Right lung (tissue), 10 donors: ENCODE measurements at places on chromosomes 7 and 10. TPM values are rescaled to one million over a fixed set of nuclear protein-coding genes. Genes with fewer than 3 reads are reported as not detected.

The HTR5A gene
- polyA plus RNA-seq = not detected

- DNase-seq = peak; percentile 73
Measured at GRCh38 chr7:73442222-73442902, 8.8 kb downstream of the FZD9 start.

The GCK gene
- polyA plus RNA-seq = 2.5 TPM

DNA sequence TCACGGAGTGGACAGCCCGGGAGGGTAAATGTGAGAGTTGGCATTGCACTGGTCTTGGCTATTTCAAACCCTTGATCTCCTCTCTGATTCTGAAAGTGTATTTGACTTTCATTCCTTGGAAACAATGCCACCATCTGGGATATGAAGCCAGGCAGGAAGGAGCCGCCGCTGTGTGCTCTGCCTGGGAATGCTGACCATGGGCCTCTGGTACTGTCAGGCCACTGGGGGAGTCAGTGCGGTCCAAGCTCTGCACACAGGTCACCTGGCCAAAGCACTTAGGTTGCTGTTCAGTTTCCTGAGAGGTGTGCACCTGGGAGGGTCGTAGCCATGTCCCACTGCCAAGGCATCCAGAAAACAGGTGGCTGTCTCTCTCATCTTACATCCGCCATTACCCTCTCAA lies 68.5 kb upstream of the SHH start:
- DNase-seq = no peak

- no peak for DNase-seq
Measured at GRCh38 chr7:42831718-42832522, 80.0 kb downstream of the C7orf25 start.
